NCI-H1092 treated with DMSO at 0.1 percent for 48 hours (cell line): ENCODE measurements at places on chromosomes 3 and 15.
A peak's percentile ranks its signal among the peaks of the same experiment; 100 is the strongest.

DNA sequence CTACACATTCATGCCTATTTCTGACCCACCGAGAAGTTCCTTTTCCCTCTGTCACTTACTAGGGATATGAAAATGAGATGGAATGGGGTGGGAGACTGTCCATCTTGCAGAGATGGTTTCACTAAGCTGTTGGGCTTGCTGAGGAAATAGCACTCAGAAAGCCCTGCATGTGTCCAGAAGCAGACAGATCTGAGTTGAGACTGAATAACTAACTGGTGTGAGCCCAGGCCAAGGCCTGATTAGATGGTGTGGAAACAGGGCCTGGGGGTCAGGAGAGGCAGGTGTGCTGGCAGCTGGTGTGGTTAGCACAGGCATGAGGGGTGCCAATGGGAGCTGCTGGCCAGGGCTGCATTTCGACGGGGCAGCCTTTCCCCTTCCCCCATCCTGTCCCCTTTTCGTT, 72.1 kb downstream of the CLSTN2 start:
- DNase-seq: no peak

DNA sequence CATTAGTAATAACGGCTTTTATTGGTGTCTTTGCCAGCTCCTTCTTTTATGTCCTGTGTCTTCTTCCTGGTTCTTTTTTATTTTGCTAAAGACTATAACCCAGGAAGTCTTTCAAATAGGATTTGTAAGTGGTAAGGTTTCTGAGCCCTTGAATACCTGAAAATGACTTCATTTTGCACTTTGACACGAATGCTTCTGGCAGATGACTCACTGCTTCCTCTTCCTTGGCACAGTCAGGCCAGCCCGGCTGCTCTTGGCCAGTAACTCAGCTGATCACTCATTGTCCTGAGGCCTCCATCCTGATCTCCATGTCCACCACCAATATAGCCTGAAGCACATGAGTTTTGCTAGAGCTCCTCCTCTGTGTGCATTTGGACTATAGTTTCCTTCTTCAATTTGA, 48.7 kb upstream of the NR2E3 start:
- no peak for DNase-seq

- DNase-seq: peak; percentile 30
Measured at GRCh38 chr3:88031642-88032077, 27.1 kb downstream of the CGGBP1 start.

DNA sequence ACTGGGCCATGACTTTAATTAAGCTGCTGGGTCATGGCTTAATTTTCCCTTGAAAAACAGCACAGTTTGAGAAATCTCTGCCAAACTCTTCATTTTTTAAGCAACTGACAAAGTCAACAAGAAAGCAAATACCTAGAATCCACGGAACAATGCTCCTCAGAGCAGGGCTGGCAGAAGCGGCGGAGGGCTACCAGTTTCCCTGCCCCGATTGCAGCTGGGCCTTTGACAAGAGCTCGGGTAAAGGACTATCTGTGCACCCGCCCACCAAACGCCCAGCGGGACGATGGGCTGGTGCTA, 1.2 kb downstream of the GOLIM4 start:
- no peak for DNase-seq

- no peak for DNase-seq
Measured at GRCh38 chr15:52006702-52007340, 12.2 kb upstream of the MAPK6 start.

GRCh38 chr3:141337991-141338390, 30.3 kb upstream of the ZBTB38 start:
- DNase-seq: no peak

DNA sequence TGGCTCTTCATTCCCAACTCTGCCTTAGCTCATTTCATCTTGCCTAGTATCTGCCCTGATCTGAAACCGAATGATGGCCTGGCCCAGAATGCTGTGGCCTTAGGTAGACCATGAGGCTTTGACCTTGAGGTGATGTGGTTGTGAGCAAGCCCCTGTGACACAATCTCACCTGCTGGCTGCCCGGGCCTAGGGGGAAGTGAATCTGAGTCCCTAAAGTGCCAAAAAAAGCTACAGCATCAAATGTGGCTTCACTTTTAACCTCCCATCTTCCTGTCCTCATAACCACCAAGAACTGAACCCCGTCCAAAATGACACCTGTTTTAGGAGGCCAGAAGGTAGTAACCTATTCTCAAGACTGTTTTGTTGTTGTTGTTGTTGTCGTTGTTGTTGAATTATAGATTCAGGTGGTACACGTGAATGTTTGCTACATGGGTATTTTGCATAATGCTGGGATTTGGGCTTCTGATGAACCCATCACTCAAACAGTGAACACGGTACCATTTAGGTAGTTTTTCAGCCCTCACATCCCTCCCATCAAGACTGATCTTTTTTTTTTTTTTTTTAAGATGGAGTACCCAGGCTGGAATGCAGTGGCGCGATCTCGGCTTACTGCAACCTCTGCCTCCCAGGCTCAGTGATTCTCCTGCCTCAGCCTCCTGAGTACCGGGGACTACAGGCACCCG, 54.6 kb downstream of the MCCC1 start:
- no peak for DNase-seq

- DNase-seq: no peak
Measured at GRCh38 chr15:77329202-77329601, 90.7 kb downstream of the PEAK1 start.

DNA sequence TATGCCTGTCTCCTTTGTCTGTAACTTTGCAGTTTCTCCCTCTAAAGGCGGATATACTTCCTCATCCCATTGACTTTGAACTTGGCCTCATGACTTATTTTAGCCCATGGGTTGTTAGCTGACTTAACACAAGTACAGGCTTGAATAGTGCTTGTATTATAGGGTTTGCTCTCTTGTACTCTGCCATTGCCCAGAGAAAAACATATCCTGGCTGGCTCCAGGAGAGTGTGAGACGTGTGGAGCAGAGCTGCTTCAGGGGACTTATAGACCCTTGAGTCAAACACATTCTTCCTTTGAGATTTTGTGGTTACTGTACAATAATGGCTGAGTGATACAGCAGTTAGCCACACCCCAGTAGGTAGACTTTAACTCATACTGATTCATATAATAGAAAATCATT, 124.0 kb downstream of the RAP2B start:
- no peak for DNase-seq

DNA sequence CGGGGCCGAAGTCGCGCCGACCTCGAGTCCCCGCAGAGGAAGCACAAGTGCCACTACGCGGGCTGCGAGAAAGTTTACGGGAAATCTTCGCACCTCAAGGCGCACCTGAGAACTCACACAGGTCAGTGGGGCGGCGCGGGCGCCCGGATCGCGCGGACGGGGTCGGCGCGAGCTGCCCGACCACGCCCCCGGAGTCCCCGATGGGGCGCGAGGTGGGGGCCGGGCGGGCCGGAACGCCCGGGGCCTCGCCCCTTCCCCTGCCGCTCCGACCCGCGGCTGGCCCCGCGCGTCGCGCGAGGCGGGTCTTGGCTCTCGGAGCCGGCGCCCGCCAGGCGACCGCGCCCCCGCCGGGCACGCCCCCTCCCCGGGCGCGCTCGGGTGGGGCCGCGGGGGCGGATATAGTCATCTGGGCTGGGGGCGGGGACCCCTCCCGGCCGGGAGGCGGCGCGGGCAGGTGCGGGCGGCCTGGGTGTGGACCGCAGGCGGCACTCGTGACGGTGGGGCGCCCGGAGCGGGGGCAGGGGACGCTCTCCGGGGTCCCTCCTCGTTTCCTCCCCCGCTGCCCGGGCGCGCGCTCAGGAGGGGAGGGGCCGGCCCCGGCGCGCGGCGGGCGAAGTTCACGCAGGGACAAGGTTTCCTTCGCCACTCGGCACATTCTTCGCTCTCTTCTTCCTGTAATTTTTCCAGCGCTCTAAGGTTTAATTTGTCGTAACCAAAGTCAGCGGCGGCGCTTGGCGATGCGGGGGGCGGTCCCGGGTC, 1.2 kb downstream of the KLF13 start:
- DNase-seq: no peak

GRCh38 chr3:127831723-127832172, 9.4 kb upstream of the MGLL start:
- peak; percentile 13 for DNase-seq

DNA sequence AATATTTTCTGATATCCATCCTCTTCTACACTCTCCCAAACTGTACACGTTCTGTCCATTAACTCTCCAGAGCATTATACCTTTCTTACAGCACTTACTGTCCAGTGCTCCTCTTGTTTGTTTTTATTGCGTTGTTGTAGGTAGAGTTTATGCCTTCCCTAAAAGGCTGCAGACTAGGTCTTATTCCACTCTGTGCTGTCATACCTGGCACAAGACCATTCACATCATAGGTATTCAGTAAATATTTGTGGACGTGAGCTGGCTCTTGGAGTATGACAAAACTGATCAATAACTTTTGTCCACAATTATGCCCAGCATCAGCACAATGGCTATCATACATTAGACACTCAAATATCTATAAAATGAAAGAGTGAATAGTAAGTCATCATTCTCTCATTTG, 4.4 kb downstream of the HMG20A start:
- DNase-seq: no peak
